Motor neuron (in vitro differentiated cells): ENCODE measurements at places on chromosomes 16 and 17. TPM values are rescaled to one million over a fixed set of nuclear protein-coding genes. Genes with fewer than 3 reads are reported as not detected.

CSH1 gene
- not detected in 2 replicates for total RNA-seq

DNA sequence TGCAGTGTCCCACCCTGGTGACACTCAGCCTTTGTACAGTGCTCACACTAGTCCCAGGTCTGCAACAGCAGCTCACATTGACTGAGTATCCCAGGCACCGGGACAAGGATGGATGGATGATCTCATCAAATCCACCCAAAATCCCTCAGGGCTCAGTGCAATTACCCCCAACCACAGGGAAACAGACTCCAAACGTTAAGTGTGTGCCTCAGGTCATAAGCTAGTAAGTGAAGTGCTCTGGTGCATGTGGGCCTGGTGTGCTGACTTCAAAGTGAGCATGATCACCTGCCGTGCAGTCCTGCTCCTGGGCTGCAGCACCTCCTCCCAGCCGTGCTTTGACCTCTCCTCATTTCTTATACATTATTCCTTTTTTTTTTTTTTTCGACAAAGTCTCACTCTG, 31.2 kb upstream of the CD300E start:
- no peak for ATAC-seq

TMC5 gene
- total RNA-seq = 4.2 and 5.8 TPM in 2 replicates

GRCh38 chr17:40219594-40220338, 662 bp downstream of the WIPF2 start:
- ATAC-seq = peak; percentile 71

GRCh38 chr17:41977991-41978390, 11.4 kb downstream of the CNP start:
- ATAC-seq = no peak

DNA sequence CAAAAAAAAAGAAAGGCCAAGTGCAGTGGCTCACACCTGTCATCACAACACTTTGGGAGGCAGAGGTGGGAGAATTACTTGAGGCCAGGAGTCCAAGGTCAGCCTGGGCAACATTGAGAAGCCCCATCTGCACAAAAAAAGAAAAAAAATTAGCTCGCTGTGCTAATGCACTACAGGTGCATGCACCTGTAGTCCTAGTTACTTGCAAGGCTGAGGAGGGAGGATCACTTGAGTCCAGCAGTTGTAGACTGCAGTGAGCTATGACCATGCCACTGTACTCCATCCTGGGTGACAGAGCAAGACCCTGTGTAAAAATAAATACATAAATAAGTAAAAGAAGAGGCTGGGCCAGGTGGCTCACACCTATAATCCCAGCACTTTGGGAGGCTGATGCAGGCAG, 39.7 kb downstream of the DCAKD start:
- no peak for ATAC-seq

TBC1D3I gene
- 0.77 and 1.4 TPM in 2 replicates for total RNA-seq

DNA sequence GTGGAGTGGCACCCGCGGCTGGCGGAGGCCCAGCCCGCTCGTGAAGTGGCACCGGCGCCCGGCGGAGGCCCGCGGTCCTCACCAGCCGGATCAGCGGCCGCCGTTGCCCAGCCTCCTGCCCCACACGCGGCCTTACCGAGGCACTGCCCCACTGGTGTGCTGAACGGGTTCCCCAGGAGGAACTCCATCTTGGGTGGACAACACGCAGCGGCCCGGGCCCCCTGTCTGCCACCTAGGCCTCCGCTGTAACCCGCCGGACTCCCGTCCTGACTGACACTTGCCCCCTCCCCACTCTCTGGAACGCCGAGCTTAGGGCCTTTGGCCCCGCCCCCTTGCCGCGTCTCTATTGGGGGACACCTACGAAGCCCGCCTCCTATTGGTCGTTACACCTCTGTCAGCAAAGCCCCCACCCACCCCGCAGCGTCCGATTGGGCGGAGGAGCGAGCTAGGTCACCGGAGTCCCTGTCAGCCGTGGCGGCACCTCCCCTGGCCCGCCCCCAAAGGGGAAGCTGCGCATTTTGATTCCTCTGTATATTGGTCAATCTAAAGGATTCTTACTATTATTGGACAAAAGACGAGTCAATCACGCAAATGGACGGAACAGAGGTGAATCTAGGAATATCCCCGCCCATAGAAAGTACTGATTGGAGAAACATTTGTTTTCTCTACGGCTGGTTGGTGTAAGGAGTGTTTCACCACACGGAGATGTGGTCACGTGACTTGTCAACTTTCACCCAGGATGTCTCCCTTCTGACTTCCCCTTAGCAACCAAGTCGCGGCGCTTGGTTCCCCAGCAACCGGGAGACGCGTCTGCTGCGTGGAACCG, at the start of the genes DRC3 and TOM1L2:
DRC3 (plus strand) TSS at position 737 of the 826 bp plus-strand sequence. CDS start 4,737 bp downstream, outside the sequence.
TOM1L2 (minus strand) TSS at position 275 of the 826 bp plus-strand sequence; CDS start at position 188, 87 bp downstream.
- peak; percentile 92 for ATAC-seq

KRTAP1-1 gene
- not detected in 2 replicates for total RNA-seq

GRCh38 chr17:43543771-43544575, 2.2 kb downstream of the ETV4 start:
- no peak for ATAC-seq

- ATAC-seq = peak; percentile 65
Observed at GRCh38 chr17:65560628-65561451, 608 bp downstream of the AXIN2 start.

GRCh38 chr16:68234188-68235107, 1.5 kb downstream of the ESRP2 start:
- no peak for ATAC-seq
